ENCODE measurements at places on chromosomes 2 and 18. TPM values are rescaled to one million over a fixed set of nuclear protein-coding genes. Genes with fewer than 3 reads are reported as not detected.

SERPINB7 gene
- not detected for total RNA-seq

FBXO41 gene
- total RNA-seq: 30.0 TPM

INPP4A gene
- total RNA-seq: 63.2 TPM

RAMP1 gene
- 6.4 TPM for total RNA-seq

ASXL2 gene
- total RNA-seq: 5.9 TPM

PELI1 gene
- total RNA-seq: 54.8 TPM

ZNF514 gene
- total RNA-seq: 24.1 TPM

AQP12A gene
- not detected for total RNA-seq

HJURP gene
- 1.5 TPM for total RNA-seq

COLEC12 gene
- 13.8 TPM for total RNA-seq

TUBA3D gene
- not detected for total RNA-seq

MC4R gene
- total RNA-seq: 1.2 TPM

CENPA gene
- 1.2 TPM for total RNA-seq

UGT1A9 gene
- total RNA-seq: not detected

VIL1 gene
- total RNA-seq: not detected

SLC16A14 gene
- 41.6 TPM for total RNA-seq

PROC gene
- 0.25 TPM for total RNA-seq

GLI2 gene
- total RNA-seq: 2.7 TPM

Measured in temporal lobe (tissue), 4 donors.